ENCODE measurements at places on chromosomes 2 and 18.

- no peak for DNase-seq
These were observed 399.2 kb downstream of the CPS1 start for GRCh38 chr2:210955591-210955990.

DNA sequence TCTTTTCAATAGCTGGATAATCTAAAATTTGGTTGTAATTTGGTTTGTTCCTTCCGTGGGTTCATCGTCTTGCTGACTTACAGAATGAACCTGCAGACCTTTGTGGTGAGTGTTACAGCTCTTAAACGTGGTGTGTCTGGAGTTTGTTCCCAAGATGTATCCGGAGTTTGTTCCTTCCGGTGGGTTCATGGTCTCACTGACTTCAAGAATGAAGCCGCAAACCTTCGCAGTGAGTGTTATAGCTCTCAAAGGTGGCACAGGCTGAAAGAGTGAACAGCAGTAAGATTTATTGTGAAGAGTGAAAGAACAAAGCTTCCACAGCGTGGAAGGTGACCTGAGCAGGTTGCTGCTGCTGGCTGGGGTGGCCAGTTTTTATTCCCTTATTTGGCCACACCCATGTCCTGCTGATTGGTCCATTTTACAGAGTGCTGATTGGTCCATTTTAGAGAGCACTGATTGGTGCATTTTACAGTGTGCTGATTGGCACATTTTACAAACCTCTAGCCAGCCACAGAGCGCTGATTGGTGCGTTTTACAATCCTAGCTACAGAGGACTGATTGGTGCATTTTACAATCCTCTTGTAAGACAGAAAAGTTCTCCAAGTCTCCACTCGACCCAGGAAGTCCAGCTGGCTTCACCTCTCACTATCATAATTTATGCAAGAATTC is 16.6 kb downstream of the RALB start:
- DNase-seq = no peak

DNA sequence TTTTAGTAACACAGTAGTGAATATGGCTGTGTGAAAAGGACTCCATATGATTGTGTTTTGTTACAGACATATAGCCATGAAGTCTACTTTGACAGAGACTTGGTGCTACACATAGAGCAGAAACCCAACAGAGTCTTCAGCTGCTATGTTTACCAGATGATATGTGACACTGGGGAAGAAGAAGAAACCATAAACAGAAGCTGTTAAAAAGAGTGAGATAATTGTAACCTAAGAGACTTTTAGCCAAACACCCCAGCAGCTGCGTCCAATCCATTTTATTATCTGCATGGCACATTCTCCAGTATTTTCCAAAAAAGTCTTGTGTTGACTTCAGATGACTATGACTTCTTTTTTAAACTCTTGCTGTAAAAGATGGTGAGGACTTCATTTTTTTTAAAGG is 41.4 kb upstream of the CYBRD1 start:
- DNase-seq = no peak

GRCh38 chr2:203400805-203401585 is 72.8 kb downstream of the ABI2 start:
- DNase-seq = no peak

DNA sequence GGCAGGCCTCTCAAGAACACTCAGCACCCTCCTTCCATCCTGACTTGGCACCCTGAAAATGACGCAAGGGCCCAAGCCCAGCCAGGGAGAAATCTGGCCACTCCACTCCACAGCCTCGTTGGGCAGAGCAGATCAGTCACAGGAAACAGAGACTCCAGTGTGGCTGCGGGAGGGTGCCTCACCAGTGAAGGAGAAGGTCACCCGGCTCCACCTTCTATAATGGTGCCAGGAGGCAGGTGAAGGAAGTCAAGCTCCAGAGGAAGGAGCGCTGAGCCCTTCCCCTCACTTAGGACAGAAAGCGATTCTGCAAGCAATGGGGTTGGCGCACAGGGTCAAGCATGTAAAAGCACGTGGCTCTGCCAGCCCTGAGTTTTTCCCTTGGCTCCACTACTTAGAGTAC is 35.3 kb downstream of the CRACDL start:
- DNase-seq = no peak

DNA sequence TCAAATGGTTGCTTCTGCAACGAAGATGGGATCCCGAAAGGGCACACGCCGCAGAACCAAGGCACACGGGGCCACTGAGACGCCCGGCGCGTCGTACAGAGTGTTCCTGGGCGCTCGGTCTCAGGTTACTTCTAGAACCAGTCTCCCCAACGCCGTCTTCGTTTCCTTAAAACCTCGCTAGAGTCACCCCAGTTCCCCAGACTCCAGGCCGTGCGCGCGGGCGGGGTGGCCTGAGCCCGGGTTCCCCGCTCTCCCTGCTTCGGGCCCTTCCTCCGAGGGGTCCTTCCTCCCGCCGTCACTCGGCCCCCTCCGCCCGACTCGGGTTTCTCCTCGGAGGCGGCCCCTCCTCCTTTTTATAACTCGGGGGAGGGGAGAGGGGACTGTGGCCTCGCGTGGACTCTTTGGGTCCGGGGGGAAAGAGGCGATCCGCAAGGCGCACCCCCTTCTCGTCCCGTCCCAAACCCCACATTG is 774 bp upstream of the FZD7 start:
- DNase-seq = peak; percentile 38

- DNase-seq = no peak
These were observed at the start of gene MAB21L4 for GRCh38 chr2:240895656-240896388. TSS of gene MAB21L4 (minus strand) at chr2:240896156. CDS start at chr2:240895997, 159 bp downstream.

DNA sequence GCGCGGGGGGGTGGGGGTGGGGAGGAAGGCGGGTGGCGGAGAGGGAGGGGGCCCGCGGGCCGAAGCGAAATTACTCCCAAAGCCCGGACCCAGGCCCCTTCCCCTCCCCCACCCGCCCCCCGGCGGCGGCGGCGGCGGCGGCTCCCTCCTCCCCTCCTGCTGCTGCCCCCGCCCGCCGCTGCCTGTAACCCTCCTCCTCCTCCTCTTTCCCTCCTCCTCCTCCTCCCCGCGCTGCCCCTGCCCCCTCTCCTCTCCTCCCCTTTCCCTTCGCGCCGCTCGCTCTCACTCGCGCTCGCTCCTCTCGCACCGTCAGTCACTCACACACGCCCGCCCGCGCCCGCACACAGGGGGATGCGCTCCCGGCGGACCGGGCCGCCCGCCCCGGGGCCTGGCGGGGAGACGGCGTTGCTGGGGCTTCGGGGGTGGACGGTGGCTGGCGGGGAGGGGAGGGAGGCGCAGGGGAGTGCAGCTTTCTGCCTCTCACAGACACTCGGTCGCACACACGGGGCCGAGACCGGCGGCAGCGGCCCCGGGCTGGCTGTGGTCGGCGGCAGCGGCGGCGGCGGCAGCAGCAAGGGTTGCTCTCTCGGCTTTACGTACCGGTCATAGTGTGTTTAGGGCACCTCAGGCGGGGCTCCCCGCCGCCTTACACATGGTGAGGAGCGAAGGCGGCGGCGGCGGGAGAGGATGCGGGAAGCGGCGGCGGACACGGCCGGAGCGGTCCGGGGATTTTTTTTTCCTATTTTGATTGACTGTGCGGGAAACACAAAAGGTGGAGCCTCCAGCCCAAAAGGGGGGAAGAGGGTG is 405 bp downstream of the SP3 start:
- DNase-seq = peak; percentile 90

GRCh38 chr2:144975881-144976280 is 456.0 kb upstream of the ZEB2 start:
- DNase-seq = no peak

DNA sequence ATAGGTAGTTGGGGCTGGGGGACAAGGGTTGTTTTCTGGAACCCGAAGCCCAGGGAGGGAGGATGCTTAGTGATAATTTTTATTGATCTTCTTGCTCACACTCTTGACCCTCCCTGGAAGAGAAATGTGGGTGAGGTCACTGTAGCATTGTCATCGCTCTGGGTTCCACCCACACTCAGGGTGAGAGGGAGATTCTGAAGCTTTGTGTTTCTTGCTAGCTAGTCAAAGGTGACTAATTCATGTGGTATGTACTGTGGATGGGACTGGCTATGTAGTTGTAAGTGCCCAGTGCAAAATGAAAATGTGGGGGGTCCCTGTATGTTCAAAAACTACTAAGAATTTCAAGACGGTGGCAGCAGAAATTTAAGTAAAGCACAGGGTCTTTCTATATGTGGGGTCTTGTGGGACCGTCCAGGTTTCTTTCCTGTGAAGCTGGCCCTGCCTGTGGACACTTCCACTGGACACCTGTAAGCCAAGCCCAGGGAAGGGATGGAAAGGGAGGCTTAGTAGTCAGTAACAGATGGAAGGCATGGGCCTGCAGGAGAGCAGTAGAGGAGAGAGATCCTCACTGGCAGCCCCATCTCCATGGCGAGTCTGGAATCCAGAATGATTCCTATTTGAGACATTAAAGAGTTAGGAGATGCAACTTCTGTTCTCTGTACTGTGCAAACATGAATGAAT is 35.0 kb downstream of the TSN start:
- DNase-seq = no peak

- DNase-seq = no peak
These were observed 50.5 kb downstream of the IMPA2 start for GRCh38 chr18:12031846-12032245.

DNA sequence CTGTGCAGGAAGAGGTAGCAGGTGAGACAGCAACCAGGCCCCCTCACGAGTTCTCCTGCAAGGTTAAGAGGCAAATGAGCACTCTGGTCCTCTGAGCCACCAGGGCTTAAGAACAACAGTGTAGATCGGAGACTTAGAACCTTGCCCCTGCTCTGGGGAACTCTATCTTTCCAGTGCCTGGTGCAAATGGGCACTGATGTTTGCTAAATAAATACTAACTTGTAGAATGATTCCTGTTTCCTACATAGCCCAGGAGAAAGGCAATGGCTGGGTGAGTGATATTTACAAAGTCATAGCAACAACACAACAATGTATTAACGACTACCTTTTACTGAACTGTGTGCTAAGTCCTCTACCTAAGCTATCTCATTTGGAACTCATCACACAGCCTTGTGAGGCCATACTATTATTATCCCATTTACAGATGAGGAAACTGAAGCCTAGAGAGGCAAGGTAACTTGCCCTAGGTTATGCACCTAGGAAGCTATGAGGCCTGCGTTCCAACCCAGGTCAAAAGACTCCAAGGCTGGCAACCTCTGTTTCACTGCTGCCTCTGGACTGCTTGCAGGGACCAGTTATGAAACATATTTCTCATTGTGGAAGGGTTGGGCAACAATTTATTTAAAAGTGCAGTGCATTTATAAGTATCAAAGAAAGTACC is 4.3 kb downstream of the ATP8B1 start:
- DNase-seq = no peak

DNA sequence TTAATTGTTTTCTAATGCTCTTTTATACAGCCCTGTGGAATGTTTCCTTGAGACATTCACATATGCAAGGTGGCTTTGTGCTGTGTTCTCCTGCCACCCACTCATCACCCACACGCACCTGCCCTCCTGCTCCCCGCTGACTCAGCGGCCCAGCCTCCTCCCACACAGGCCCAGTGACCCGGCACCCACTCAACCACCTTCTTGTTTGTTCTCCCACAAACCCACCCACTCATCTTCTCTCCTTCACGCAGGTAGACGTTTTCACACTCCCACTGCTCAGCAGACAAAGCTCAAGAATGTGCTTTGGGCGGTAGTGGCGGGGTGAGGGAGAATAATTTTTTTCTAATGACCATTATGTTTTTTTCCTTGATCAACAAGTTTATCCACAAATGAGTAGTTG is 28.6 kb upstream of the NEMP2 start:
- DNase-seq = peak; percentile 20

GRCh38 chr2:3445891-3446290 is 66.4 kb downstream of the TRAPPC12 start:
- DNase-seq = no peak

Measured in CD4-positive, alpha-beta T cell treated with Interleukin-17A for 1 hour (primary cell).